ENCODE measurements at places on chromosomes 7 and 10.

DNA sequence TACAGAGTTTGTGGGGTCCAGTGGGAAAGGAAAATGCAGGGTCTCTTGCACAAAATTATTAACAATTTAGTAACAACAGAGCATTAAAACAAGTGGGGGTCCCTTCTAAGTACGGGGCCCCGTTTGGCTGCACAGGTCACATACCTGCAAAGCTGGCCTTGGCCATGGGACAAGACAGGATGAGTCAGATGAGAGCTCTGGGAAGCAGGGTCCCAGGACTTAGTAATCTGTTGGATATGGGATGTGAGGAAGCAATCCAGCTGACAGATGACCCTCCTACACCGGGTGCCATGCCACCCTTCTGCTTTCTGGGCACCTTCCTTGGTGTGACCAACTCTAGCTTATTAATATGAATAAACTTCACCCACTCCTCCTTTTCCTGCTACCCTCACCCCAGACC lies 3.2 kb upstream of the DUSP5 start:
- DNase-seq: no peak

DNA sequence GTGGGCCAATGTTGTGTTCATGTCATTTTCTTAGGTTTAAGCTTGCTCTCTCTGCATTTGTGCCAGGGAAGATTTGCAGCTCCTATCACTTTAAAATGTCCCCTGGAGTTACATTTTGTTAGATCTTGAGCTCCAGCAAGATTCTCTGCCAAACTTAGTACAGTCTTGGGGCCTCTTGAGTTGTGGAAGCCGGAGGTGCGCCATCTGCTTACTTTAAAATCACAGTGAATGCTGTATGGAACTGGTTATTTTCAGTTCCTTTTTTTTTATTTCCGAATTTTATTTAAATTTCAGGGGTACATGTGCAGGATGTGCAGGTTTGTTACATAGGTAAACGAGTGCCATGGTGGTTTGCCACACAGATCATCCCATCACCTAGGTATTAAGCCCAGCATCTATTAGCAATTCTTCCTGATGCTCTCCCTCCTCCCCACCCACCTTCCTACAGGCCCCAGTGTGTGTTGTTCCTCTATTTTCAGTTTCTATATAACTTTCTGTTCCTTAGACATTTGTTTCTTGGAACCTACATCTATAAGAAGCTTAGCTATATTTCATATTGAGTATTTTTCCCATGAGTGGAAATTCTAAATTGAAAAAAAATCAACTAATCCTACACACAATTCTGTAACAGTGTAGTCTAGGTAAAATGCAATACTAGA lies 114.4 kb upstream of the CREB5 start:
- no peak for DNase-seq

- no peak for DNase-seq
These were observed 113.8 kb upstream of the PPP2R2D start for GRCh38 chr10:131786756-131787605.

GRCh38 chr7:92205987-92206386 lies 27.0 kb upstream of the LRRD1 start:
- DNase-seq: no peak

DNA sequence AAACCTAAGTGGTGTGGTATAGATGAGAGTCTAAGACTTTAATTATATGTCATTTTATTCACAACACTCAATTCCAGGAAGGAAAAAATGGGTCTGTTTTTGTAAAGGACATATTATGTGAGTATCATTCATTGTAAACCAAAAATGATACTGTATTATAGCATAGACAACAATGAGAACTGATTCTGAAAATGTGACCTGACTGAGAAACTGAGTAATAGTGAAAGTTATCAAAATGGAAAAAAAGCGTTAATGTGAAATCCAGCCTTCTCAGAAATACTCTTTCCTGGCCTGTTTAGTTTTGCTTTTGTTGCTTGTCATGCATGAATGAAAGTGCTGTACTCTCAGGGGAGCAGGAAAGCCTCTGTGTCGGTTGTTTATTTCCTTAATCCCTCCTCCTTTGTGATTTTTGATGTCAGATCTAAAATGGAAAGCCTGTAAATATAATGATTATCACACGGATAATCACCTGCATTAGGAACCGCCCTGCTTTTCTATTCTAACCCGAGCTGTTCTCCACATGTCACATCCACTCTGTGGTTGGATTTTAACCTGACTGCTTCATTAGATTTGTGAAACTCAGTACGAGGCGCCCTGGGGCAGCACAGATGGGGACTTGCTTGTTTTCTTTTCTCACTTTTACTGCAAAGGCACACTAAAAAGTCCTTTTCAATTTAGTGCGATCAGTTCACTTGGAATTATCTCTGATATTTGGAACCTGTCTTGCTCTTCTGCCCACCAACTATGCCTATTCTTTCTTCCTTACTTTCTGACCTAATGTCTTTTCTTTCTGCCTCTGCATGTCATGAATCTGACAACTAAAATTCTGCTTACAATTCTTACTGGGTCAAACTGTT lies 240.9 kb upstream of the KAT6B start:
- peak; percentile 17 for DNase-seq

DNA sequence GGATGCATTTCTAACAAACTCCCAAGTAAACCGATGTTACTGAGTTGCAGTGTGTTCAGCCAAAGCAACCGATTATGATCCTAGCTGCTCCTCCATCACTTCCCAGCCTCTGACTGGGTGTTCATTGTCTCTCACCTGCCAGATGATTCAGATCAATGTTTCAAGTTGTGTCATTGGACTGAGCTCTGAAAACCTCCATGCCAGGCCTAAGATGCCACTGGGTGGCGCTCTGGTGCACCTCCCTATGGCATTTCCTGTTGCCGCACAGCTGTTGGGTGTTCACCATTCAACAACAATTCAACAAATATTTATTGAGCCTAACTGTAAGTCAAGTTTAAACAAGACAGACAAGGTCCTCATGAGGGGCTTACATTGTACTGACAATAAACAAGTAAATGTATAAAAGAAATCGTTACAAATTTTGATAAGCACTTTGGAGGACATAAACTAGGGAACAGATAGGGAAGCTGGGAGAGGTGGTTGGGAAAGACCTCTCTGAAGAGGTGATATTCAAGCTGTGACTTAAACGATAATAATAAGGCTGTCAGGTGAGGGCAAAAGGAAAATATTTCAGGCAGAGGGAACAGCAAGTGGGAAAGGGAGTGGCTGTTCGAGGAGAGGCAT lies 22.8 kb downstream of the RGR start:
- DNase-seq: peak; percentile 65

DNA sequence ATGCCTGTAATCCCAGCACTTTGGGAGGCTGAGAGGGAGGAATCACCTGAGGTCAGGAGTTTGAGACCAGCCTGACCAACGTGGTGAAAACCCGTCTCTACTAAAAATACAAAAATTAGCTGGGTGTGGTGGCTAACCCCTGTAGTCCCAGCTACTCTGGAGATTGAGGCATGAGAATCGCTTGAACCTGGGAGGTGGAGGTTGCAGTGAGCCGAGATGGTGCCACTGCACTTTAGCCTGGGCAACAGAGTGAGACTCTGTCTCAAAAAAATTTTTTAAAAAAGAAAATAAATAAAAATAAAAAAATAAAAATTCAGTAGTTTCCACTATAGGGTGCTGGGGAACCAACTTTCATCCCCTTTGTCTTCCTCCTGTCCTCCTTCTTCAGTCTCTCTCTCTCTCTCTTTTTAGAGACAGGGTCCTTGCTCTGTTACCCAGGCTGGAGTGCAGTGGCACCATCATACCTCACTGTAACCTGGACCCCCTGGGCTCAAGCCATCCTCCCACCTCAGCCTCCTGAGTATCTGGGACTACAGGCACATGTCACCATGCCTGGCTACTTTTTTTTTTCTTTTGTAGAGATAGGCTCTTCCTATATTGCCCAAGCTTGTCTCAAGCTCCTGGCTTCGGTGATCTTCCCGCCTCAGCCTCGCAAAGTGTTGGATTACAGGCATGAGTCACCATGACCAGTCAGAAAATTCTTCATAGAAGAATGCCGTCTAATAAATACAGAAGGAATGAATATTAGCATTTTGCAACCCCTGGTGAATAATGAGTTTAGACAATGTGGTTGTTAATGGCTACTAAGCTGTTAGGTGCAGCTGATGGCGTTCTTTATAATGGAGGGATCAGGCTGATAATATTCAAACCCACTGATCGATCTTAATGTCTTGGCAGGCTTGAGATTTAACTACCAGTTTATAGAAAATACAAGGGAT lies 20.6 kb downstream of the RBM20 start:
- DNase-seq: no peak

DNA sequence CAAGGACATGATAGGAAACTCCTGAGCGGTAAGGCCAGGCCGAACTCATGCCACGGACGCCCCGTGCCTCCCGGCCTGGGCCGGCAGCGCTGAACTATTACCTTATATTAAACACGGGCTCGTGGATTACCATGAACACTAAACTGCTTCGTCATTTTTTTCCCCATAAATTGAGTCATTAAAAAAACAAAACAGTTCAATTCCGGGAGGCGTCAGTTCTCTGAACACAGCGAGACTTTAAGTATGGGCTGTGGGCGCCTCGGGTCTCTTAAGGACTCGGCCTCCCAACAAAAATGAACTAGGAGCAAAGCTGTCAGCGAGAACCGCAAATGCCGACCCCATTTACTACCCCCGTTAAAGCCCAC lies 519 bp downstream of the PITRM1 start:
- DNase-seq: no peak

GRCh38 chr10:50528206-50528605 lies 95.5 kb downstream of the SGMS1 start:
- DNase-seq: no peak

DNA sequence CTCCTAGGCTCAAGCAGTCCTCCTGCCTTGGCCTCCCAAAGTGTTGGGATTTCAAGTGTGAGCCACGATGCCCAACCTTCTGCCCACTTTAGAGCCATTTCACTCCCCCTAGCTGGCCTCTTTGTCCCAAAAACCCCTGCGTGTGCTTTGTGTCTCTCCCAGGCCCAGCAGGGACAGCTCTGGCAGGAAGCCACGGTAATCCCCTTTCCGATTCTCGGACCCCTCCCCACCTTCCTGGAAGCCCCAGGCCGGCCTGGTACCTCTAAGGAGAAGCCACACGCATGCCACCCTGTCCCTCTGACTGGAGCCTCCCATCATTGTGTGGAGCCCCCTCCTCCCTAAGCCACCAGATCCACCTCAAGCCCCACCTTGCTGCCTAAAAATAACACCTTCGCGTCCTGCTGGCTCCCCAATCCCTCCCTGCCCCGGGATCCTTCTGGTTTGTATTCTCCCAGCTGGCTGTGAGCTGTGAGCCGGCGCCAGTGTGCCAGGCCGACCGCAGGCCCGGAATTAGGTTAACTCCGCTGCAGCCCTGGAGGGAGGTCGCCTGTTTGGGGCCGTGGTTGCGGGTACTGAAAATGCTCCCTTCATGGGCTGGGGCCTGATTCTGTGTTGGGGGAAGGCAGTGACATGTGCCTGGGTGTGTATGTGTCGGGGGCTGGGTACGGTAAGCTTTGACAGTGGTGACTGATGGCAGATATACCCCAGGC lies 16.4 kb upstream of the SRRM3 start:
- no peak for DNase-seq

DNA sequence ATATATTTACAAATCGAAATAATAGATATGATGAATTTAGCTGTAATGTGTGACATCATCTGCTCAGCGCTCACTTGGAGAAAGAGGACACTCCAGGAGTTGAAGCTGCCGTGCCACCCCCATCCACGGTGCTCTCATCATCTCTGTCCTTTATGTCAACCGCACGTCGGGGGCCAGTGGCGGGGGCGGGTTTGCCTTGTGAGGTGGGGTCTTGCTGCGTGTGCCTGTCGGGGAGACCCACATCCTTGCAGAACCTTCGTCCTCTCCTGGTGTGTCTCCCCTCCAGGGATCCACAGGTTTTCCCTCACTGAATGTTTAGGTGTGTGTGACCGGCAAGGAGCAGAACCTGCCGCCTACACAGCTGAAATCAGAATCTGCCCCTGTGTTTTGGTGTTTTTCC lies 71.6 kb downstream of the INPP5A start:
- DNase-seq: no peak

GRCh38 chr10:105974803-105975456 lies 1189.6 kb downstream of the SORCS1 start:
- DNase-seq: no peak

DNA sequence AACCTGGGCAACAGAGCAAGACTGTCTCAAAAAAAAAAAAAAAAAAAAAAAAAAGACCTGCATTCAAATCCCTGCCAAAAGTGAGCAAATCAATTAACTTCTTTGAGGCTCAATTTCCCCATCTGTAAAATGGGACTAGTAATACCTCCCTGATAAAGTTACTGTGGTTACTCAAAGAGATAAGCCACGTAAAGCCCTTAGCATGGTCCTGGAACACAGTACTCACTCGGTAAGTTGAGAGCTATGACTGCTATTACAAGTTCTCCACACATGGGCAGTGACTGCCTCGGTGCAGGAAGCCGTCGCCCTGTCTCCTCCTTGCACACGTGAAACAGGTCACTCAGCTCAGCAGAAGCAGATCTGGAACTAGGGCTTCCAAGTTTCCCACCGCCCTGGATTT lies 37.9 kb downstream of the DDIT4 start:
- no peak for DNase-seq

- no peak for DNase-seq
These were observed 99.1 kb downstream of the GLI3 start for GRCh38 chr7:42137941-42138340.

- no peak for DNase-seq
These were observed 257.1 kb downstream of the GLI3 start for GRCh38 chr7:41979834-41980307.

GRCh38 chr10:60957667-60958221 lies 13.8 kb upstream of the RHOBTB1 start:
- DNase-seq: no peak

DNA sequence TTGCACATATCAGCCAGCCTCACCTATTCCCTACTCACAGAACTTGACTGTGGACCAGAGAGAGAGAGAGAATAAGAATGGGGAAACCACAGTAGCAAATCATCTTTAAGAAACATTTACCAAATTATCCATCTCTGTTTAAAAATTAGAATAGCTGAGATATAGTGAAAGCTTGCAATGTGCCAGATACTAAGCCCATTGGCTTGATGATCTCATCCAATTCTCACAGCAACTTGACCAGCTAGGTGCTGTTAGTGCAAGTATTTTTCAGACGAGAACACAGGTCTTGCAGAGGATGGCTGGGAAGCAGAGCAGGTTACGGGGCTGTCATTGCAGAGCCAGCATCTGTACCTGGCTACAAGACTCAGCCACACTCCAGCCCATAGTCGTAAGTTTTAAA lies 50.9 kb downstream of the KLF6 start:
- DNase-seq: no peak

DNA sequence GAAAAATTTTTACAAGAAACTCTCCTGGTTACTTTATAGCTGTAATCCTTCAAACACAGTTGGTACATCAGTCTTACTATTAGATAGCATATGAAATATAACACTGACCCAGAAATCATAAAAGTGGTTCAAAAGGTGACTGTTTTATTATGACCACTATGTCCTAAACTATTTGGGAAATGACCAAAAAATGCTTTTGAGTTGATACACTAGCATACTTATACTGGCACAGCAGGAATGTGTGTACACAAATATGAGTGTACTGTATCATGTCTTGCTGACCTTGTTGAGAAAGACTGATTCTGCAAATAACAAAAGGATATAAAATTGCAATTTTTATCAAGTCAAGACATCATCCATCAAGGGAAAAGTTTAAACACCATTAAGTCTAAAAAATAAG lies 24.3 kb downstream of the CSTF2T start:
- DNase-seq: no peak
